ENCODE measurements at places on chromosomes 6 and 20.
A peak's percentile ranks its signal among the peaks of the same experiment; 100 is the strongest.

- DNase-seq: no peak
Measured at GRCh38 chr6:7085911-7086310, 21.9 kb upstream of the RREB1 start.

DNA sequence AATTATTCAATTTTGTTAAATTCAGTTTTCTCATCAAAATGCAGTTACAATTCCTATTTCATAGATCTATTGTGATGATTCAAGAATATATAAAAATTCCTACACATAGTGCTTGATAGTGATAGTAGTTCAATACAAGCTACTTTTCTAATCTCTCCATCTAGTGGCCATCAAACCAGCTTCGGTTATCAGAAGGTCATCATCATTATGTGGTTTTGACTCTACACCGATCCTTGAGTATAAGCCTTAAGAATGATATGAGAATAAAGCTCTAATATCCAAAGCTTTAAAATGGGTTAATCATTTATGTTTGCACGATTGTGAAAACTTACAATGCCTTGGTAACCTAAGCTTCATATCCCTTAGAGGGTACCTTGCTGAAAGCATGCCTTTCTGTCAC is 167.5 kb upstream of the PREP start:
- DNase-seq: no peak

GRCh38 chr6:156030053-156030452 is 574.4 kb upstream of the NOX3 start:
- no peak for DNase-seq

DNA sequence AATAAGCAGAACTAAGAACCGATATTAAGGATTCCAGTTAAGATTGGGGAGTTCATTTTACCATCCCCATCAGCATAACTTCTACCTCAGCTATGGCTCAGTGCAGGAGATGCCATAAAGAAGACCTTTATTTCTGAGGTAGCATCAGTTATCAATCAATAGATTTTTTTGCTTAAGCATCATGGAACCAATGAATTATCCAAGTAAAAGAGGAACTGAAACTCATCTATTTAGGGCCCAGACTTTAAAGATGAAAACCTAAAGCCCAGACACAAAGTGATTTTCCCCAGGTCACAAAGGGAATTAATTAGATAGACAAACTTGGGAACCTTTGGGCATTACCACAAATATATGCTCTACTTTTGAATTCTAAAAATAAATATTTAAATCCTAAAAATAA is 59.2 kb upstream of the TINAG start:
- DNase-seq: no peak

DNA sequence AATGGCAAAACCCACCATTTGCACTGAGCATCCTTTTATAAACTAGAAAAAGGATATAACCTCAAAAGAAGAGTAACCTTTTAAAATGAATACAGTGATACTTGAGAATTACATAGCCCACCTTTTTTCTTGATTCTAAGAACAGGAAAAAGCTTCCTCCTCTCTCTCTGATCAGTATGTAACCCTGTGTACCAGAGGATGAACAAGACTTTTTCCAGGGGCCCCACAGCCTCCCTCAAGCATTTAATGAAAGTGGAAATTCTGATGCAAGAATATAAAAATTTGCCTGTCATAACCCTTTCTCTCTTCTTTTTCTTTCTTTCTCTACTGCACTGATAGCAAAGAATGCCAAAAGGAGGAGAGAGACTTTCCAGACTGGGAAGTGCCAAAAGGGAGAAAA is 64.2 kb upstream of the BTN3A2 start:
- DNase-seq: no peak

DNA sequence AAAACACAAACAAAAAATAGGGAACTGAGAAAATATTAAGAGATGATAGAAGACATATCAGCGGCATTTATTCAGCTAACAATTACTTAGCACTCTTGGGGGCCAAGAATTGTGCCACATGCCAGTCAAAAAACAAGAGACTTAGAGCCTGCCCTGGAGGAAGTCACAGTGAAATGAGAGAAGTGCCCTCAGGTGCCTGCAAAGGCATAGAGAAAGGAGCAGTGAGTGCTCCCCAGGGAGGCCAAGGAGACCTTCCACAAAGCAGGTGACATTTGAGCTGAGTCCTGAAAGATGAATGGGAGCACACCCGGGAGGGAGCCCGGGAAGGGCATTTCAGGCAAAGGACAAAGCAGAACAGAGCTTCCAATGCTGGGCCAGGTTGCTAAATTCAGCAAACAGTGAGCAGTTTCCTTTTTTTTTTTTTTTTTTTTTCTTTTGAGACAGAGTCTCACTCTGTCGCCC is 184.7 kb upstream of the JARID2 start:
- DNase-seq: no peak

GRCh38 chr6:121830736-121831135 is 395.3 kb downstream of the GJA1 start:
- DNase-seq: no peak

- DNase-seq: no peak
Measured at GRCh38 chr6:55531496-55531895, 47.5 kb downstream of the HMGCLL1 start.

DNA sequence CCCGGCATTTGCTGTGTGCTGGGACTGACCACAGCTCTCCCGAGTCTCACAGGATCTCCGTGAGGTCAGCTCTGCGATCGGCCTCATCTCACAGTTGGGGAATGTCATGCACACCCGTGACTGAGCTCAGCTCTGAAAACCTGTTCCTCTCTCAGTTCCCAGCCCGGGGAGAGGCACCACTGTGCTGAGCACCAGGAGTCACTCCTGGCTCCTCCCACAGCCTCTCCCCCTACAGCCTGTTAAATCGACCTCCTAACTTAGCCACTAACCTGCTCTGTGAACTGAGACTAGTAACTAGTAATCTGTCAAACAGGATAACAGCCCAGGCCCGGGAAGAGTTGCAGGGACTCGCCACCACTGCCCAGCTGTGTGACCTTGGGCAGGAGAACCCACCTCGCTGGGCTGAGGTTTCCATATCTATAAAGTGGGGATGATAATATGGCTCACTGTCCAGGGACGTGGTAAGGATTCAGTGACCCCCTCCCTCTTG is 20.1 kb upstream of the NOL4L start:
- DNase-seq: no peak

GRCh38 chr20:59032713-59033059 is 551 bp upstream of the ATP5F1E start:
- DNase-seq: no peak

GRCh38 chr6:27775796-27776184 is 136.4 kb downstream of the OR2B2 start:
- DNase-seq: no peak

- no peak for DNase-seq
Measured at GRCh38 chr6:36418558-36418957, 24.1 kb downstream of the PXT1 start.

DNA sequence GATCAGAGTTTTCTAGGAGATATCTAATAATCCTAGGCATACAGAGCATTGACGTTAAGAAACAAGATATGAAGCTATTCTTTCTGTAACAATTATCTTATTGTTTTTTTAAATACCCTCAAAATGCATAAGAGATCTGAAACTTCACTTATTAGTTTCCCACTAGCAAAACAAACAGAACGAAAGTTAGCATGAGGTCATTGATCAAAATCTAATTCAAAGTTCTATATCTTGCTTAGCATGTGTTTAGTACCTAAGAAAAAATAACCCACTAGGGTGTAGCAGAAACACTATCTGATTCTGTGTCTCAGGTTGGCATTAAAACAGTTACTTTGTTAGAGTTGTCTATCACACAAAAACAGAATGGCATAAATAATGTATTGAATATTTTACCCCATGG is 1288.4 kb downstream of the EPHA7 start:
- DNase-seq: no peak

DNA sequence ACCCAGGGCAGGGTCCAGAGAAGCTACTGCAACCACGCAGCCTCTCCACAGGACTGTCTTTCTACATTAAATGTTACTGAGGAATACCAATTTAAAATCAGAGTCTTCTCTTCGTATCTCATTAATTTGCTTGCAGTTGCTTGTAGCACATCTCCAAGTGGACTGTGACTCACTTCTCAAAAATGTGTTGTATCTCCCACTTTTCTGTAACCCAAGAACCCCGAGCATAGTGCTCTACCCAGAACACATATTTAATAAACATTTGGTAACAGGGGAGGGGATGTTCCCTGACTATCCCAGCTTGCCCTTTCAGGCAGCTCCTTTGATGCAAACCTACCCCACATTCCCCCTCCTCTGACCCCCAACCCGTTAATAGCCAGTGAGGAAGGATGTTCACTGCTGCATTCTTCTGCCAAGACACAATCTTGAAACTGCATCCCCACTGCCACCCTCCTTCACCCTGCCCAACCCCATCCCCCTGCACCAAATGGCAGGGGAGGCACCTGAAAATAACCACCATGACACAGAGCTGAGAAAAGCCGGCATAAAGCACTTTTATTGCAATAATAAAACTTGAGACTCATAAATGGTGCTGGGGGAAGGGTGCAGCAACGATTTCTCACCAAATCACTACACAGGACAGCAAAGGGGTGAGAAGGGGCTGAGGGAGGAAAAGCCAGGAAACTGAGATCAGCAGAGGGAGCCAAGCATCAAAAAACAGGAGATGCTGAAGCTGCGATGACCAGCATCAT is 24.2 kb downstream of the FKBP1A start:
- DNase-seq: no peak

- DNase-seq: no peak
Measured at GRCh38 chr20:36549942-36550789, 8.8 kb downstream of the MYL9 start.

GRCh38 chr6:34585512-34586061 is 29.5 kb upstream of the SPDEF start:
- peak; percentile 60 for DNase-seq

DNA sequence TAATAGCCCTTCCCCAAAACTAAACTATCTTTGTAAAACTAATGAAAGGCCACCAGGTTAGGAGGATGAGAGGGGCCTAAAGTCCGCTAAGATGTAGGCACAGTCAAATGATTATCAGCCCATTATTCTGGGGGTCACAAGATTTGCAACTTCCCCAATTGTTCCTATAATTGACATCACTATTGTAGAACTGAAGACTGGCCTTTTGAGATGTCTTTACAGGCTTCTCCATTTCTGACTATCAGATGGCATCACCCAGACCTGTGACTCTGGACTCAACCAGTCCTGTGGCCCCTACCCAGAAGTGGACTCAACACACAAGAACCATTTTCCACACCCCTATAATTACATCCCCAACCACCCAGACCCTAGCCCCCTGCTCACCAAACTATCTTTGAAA is 61.5 kb upstream of the MAP7 start:
- no peak for DNase-seq

- no peak for DNase-seq
Measured at GRCh38 chr6:123716506-123716905, 79.8 kb upstream of the TRDN start.

GRCh38 chr20:56187534-56188165 is 60.9 kb upstream of the MC3R start:
- DNase-seq: no peak

DNA sequence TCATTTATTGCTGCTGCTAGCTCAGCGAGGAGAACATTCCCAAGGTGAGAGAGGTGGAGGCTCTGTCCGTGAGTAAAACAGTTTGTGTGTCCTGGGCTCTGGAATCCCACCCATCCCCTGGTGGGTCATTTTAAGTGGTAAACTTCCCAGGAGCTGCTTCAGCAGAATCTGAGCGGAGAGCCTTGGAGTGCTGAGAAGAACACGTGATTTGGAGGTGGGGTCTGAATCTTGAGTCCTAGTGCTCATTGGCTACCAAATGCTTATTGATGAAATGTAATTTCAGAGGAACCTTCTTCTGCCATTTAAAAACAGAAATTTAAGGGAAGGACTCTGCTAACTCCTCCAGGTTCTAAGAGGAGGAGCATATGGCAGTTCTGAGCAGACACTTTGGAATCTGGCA is 132.4 kb downstream of the CDH26 start:
- DNase-seq: no peak

GRCh38 chr6:47631797-47632196 is 66.6 kb upstream of the ADGRF4 start:
- no peak for DNase-seq

DNA sequence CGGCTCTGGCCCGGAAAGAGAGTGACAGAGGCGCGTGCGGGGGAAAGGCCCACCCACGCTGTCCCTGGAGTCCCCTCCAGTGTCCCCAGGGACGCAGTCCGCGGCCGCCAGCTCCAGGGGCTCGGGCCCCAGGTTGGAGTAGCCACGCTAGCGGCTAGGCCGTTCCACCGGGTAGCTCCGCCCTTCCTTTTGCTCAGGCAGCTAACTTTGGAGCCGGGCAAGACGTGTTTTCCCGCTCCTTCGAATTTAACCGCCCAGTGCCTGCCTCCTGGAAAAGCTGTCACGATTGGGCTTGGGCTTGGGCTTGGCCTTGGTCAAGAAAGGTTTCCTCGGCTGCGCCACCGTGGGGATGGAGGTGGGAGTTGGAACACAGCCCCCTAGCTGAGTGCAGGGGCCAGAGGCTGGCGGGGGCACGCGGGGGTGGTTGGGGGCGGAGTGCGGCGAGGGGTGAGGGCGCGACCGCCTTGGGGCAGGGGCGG is 4.7 kb downstream of the LINC00237 start:
- no peak for DNase-seq

- DNase-seq: peak; percentile 42
Measured at GRCh38 chr6:109308018-109308492, 74.2 kb downstream of the CD164 start.

- peak; percentile 25 for DNase-seq
Measured at GRCh38 chr6:32933661-32934085, 7.2 kb downstream of the HLA-DMB start.

DNA sequence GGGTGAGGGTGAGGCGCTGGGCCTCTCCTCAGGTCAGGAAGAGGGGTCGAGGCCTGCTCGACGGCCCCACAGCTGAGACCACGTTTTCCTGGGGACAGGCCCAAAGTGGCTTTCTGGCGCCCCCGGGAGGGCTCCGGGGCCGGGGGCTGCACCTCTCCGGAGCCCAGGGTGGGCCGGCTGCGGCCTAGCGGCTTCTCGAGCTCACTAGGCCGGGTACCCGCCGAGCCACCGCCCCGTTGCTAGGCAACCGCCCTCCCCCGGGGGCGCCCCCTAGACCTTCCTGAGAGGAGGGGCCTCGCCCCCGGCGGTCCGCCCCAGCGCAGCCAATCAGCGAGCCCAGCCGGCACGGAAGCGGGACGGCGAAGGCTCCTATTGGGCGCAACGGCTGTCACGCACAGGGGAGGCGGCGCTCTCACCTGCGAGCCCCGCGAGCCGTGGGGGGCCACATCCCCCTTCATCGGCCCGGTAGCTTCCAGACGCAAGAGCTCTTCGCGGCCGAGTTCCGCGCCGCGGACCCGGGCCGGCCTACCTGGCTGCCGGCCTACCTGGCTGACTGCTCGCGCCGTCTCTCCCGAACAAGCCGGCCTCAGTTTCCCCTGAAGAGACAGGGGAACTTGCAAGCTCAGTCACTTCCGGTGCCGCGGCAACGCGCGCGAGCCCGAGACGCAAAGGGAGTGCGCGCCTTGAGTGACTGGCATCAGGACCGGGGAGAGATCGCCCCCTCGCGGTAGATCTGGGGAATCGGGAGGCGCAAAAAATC is 831 bp upstream of the BCL2L1 start:
- DNase-seq: peak; percentile 93

GRCh38 chr6:170038251-170038650 is 252.6 kb downstream of the DLL1 start:
- DNase-seq: no peak
